HT1080 (cell line): ENCODE measurements at places on chromosomes 4 and X.

- DNase-seq: peak; percentile 74
These were observed 13.1 kb upstream of the DRP2 start for GRCh38 chrX:101206471-101206870.

GRCh38 chr4:38523524-38524448 lies 140.2 kb upstream of the KLF3 start:
- DNase-seq: peak; percentile 42

DNA sequence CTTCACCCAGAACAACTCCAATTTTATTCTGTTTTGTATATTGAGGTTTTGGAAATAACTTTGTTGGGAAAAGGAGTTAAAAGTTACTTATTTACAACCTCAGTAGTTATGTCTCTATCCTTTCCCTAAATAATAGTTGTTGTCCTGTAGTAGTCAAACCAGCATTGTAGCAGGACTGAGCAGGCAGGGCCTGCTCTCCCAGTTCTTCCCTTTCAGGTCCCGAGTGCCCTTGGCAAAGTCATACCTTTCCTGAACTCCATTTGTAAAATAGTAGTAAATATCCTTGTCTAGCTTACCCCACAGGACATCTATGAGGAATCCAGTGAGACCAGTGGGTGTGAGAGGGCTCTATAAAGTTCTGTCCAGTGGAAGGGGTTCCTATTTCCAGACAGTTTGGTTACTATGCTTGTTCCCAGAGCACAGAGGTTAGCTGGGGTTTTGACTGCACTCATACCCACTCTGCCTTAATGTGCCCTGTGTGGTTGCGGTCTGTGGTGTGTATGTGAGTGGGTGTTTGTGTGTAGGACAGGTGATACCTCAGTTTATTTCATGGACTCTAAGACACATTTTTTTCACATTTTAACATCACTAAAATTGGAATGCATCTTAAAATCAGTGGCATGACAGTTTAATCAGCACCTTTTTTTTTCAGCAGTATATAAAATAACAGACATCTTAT lies 136.3 kb downstream of the AMMECR1 start:
- no peak for DNase-seq

DNA sequence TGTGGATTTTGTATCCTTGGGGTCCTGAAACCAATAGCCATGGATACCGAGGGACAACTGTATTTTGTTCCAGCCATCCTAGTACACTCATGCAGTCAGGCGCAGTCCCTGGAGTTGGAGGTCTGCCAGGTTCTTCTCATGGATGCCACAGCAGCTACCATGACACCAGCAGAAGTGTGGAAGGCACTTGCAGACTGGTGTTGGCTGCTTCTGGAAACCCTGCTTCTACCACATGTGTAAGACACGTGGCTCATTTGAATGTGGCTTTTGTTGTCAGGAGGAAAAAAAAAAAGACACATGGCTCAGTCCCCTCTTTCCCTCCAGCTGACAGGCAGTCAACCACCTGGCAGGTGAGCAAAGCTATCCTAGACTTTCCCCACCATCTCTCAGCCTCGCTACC lies 19.4 kb downstream of the DRD5 start:
- no peak for DNase-seq

DNA sequence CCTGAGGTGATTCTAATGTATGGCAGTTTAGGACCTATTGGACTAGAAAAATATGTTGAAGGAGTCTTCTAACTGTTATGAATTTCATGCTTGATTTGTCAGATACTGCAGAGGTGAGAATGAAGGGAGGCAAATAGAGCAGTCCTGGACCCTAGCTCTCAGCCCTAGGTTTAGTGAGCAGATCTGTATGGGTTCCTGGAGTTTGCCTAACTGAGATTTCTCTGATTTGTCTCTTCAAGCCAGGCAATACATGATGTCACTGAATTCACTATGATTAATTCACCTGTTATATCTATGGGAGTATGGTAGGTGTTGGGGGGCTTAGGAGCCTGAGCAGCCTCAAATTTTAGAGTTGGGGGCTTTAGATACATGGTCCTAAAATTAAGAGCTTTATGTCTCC lies 2.6 kb downstream of the MND1 start:
- no peak for DNase-seq

GRCh38 chr4:73573794-73574528 lies 46.3 kb downstream of the RASSF6 start:
- DNase-seq: peak; percentile 67

- DNase-seq: no peak
These were observed 48.3 kb downstream of the PDK3 start for GRCh38 chrX:24513416-24513815.

DNA sequence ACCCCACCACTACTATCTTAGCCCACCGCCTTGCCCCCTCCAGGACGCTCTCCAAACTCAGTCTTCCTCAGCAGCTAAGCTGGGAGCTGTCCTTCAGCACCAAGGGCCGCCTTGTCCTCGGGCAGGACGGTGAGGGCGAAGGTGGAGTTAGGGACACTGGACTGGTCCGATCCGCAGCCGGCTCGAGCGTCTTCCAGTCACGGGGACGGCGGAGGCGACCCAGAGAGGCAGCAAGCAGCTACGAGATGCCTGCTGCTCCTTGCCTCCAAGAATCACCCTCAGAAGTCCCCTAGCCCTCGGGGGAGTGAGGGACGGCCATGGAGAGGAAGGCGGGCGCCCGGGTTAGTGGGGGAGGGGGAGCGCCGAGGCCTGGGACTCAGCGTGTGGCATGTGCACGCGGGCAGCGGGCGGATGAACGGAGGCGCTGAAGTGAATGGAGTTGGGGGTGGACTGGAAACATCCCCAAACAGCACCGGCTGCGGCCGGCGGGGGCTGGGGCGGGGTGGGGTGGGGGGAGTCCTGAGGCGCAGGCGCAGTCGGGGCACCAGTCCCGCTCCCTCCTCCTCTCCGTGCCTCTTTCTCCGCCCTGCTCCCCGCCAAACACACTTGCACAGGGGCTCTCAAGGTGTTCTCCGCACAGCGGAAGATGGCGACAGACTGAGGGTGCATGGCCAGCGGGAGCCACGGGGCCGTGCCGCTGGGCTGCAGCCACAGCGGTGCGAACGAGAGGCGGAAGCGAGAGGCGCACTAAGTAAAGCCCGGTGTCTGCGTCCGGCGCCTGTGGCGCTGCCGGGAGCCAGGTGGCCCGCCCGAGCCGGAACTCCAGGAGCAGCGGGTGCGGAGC lies at the start of gene NALF2:
TSS of gene NALF2 (plus strand) at position 545 of the 844 bp plus-strand sequence. CDS start 957 bp downstream, outside the sequence.
- DNase-seq: peak; percentile 51

DNA sequence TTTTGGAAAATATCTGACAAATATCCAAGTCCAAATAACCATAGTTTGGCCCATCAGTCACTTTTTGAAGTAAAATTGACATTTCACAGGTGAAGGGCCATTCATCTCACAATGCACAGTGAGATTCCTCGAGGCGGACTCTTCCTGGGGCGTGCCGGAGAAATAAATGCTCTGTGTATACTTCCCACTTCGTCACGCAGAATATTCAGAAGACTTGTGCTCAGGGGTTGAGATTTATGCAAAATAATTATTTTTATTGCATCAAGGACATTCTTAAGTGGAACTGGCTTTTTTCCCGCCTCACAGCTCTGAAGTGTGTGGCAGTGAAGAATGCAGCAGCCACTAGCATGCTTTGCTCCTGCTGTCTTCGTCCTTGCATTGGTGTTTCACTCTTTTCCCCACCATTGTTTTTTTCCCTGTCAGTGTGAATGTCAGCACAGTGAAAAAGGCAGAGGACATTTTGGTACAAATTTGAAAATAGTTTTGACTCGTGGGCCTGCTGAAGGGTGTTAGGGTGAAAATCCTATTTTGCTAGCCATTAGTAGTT lies 70.6 kb downstream of the FAM193A start:
- no peak for DNase-seq

DNA sequence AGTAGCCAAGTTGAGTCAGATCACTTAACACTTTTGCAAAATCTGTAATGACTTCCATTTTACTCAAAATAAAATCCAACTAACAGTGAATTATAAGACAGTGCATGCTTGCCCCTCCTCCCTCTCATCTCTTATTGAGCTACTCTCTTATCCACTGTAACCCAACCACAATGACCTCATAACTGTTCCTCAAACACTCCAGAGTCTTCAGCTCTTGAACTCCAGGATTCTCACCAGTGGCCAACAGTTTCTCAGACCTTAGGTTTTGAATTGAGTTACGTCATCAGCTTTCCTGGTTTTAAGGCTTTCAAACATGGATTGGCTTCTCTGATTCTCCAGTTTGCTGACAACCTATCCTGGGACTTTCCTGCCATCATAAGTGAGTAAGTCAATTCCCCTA lies 938.3 kb downstream of the RAB28 start:
- peak; percentile 29 for DNase-seq

GRCh38 chr4:8103421-8104390 lies 54.9 kb downstream of the ABLIM2 start:
- DNase-seq: no peak

DNA sequence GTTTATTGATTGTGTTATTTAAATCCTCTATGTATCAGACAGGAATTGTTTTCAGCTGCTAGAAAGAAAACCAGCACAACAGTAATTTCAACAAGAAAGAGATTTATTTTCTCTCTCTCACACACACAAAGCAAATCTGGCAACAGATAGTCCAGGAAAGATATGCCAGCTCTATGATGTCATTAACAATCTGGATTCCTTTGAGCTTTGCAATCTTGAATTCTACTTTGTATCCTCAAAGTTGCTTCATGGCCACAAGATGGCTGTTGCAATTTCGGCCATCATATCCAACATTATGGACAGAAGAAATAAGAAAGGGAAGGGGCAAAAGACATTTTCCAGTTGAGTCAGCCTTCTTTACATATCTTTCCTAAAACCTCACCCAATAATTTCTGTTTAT lies 19.8 kb upstream of the FMR1 start:
- peak; percentile 2 for DNase-seq

DNA sequence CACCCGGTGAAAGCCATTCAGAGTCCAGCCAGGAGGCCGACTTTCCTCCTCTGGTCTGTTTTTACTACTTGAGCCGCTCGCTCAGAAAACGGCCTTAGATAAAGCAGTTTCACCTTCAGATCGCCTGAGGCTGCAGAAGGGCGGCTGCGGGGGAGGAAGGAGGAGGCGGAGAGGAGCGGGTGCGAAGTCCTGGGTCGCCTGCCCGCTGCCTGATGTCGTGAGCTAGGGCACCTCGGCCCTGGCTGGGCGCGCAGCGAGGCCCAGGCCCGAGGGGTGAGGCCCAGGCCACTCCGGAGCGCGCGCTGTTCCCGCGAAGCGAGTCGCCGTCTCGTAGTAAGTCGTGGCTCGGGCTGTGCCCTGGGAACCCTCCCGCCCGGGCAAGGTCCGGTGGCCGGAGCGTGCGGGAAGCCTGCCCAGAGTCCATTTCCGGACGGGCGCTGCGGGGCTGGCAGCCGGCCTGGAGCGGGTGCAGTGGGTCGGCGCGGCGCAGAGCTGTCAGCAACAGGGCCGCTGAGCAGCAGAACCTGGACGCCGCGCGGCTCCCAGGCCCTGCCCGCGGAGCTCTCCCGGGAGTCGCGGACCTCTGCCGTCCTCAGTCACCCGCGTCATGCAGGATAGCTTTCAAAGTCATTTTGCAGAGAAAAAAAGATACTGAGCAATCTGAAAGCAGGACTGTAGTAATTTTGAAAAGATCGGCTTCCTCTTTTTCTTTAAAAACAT lies 18.6 kb downstream of the TRIM2 start:
- no peak for DNase-seq

- no peak for DNase-seq
These were observed 20.7 kb downstream of the PSAPL1 start for GRCh38 chr4:7414046-7414445.

- no peak for DNase-seq
These were observed 86.1 kb downstream of the SOWAHB start for GRCh38 chr4:76811604-76812412.

GRCh38 chrX:148203531-148203930 lies 222.4 kb downstream of the FMR1NB start:
- DNase-seq: no peak

GRCh38 chr4:2927696-2928075 lies 35.5 kb downstream of the NOP14 start:
- no peak for DNase-seq

GRCh38 chr4:82493721-82494425 lies 63.5 kb downstream of the ENOPH1 start:
- peak; percentile 20 for DNase-seq

DNA sequence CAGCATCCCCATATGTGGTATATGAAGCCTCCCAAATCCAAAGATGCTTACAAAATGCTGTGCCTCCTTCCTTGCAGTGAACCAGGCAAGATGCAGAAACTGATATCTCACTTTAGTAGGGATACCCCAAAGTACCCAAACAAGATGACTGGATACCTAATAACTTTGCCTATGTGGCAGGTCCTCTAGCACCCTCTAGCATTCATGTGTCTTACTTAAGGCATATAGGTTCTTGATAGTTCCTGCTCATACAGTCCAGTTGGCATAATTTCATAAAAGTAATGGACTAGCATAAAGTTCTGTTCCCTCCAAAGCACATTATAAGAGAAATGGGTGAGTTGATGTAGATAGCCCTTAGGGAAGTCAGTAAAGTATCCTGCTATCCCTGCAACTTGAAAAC lies 36.8 kb upstream of the SPP1 start:
- no peak for DNase-seq

DNA sequence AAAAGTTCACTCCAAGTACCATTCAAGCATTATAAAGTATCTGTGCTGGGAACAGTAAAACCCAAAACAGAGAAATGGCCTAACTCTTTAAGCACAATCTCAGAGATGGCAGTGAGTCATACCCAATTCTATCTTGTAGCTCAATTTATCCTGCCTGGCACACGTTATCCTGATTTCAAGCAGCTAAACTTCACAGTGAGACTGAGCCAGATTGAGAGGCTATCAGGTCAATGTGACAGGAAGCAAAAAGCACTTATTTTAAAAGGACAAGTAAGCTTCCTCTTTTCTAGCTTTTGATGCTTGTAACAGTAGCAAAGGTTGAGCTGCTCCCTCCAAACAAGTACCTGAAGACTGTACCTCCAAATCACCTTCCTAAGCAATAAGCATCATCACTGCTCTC lies 324.9 kb downstream of the NAF1 start:
- DNase-seq: no peak

DNA sequence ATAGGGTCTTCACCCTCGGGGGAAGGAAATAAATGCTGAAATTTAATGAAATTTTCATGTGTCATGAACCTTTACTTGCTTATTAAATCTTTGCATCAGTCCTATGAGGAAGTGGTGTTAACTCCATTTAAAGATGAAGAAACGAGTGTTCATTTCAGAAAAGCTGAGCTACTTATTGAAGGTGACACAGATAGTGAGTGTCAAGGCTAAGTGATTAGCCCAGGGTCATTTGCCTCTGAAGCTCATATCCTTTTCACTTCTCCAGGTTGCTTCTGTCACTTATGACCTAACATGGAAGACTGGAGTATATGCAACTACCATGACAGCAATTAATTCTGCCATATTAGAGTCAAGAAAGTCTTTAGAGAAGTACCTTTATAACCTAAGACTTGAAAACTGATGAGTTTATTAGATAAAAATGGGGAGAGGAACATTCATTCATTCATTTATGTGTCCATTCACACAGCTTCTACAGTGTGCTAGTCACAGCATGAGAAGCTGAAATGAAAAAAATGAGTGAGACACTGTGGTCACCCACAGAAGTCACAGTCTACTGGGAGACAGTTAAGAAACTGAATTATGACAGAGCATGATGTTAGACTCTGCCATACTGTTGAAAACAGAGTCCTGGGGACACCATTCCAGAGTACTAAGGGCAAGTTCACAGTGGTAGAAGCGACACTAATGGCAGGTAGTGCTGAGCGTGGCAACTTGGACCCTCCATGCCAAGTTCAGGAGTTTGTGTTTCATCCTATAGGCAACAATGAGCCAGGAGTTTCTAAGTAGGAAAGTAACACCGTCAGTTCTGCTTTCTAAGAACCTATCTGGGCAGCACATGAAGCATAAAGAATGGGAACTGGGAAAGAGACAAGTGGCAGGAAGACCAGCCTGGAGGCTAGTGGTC lies 21.3 kb downstream of the ALPK1 start:
- no peak for DNase-seq

GRCh38 chr4:147576084-147576483 lies 41.1 kb upstream of the TMEM184C start:
- no peak for DNase-seq

- DNase-seq: peak; percentile 13
These were observed 46.8 kb downstream of the CRLF2 start for GRCh38 chrX:1165535-1166196.
